ENCODE measurements at places on chromosomes 2 and 18.

GRCh38 chr18:28175930-28176697 is 816 bp downstream of the CDH2 start:
- DNase-seq: no peak

- DNase-seq: no peak
These were observed 382.2 kb downstream of the TGIF1 start for GRCh38 chr18:3832025-3832638.

DNA sequence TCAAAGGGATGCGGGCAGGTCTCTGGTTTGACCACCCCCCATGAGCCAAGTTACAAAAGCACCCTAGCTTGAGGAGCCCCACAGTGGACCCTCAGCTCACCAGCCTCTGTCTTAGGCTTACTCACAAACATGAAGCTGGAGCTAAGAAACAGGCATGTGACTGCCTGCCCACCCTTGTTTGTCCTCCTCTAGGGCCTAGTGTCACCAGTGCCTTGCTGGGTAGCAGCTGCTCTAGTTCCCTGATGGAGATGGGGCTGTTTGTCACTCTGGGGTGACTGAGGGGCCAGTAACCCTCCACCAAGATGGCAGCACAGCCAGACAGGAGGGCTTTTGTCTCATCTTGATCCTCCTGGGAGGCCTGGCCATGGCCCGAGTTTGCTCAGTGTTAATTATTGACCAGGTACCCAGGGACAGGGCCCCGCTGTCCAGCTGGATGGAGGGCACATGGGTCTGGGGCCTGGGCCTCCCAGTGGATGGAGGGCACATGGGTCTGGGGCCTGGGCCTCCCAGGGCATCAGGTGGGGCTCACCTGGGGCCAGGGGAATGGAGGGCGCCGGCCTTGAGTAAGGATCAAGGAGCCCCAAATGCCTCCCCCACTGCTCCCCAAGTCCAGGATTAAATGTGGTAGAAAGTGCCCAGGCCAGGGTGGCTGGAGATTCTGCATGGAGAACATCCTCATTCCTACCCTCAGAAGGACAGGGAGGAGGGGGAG is 185.9 kb upstream of the HAAO start:
- DNase-seq: no peak

- DNase-seq: no peak
These were observed 255.2 kb upstream of the RASGRP3 start for GRCh38 chr2:33221046-33221784.

GRCh38 chr2:60581433-60582282 is 28.2 kb upstream of the BCL11A start:
- peak; percentile 32 for DNase-seq

- no peak for DNase-seq
These were observed 902 bp downstream of the MCFD2 start for GRCh38 chr2:46914578-46915230.

Data from activated effector memory CD4-positive, alpha-beta T cell treated with Interleukin-2 at 50 U/mL for 16 hours (primary cell).